ENCODE measurements at places on chromosomes 2 and 18. TPM values are rescaled to one million over a fixed set of nuclear protein-coding genes. Genes with fewer than 3 reads are reported as not detected.
A peak's percentile ranks its signal among the peaks of the same experiment; 100 is the strongest.

The MOGAT1 gene
- total RNA-seq = not detected

- peak; percentile 30 for ATAC-seq
Observed at GRCh38 chr18:35407871-35408481, 30.8 kb upstream of the ZNF396 start.

- ATAC-seq = no peak
Observed at GRCh38 chr2:221309892-221310583, 262.1 kb downstream of the EPHA4 start.

- ATAC-seq = no peak
Observed at GRCh38 chr2:55103046-55103445, 52.8 kb upstream of the RTN4 start.

- ATAC-seq = no peak
Observed at GRCh38 chr2:176391148-176391419, 121.8 kb downstream of the MTX2 start.

- no peak for ATAC-seq
Observed at GRCh38 chr2:96176661-96177060, 31.4 kb upstream of the DUSP2 start.

Data from esophagus mucosa (tissue), 1 donor.